Dermis microvascular lymphatic vessel endothelial cell (primary cell): ENCODE measurements at places on chromosomes 11 and 22.

DNA sequence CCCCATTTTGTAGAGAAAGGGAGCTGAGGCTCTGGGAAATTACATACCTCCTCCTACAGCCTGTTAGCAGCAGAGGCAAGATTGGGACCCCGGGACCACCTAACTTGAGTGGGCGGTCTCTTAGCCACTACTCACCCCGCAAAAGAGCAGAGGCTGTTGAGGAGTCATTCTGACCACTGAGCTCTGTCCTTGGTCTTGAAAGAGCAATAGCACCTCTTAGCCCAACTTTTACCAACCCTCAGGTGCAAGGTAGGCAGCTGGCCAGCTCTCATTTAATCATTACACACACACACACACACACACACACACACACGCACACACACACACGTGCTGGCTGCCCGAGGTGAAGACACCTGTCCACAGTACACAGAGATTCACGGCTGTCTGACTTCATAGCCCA lies 115.8 kb upstream of the ASPHD2 start:
- no peak for DNase-seq

GRCh38 chr11:12377106-12377823 lies at the start of gene PARVA:
TSS of gene PARVA (plus strand) at chr11:12377571. CDS start at chr11:12377648, 77 bp downstream.
- peak; percentile 77 for DNase-seq

- DNase-seq = peak; percentile 34
Measured at GRCh38 chr11:810040-810567, 337 bp downstream of the RPLP2 start.

GRCh38 chr11:115672999-115673411 lies 168.8 kb upstream of the CADM1 start:
- DNase-seq = no peak

DNA sequence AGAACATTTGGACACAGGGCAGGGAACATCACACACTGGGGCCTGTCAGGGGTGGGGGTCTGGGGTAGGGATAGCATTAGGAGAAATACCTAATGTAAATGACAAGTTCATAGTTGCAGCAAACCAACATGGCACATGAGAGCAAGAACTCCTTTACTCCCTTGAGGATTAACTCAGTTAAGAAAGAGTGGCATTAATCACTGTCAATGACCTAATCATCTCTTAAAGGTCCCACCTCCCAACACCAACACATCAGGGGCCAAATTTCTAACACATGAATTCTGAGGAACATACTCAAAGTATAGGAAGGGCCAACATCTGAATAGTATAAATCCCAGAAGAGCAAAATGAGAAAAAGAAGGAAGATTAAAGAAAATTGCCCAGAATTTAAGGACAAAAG lies 272.9 kb downstream of the SWAP70 start:
- DNase-seq = no peak

DNA sequence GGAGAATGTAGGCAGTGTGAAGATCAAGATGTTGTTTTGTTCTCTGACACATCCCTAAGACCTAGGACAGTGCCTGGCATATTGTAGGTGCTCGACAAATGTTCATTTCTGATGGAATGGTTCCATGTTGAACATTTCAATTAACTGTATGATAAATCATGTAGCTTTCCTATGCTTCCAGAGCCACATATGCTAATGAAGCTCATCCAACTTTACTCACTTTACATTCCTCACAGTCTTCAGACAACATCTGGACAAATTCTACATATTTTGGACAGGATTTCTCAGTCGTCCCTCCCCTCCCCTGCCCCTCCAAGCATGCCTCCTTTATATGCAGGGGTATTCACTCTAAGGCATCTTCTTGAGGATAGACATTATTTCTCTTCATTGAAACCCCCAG lies 177.9 kb downstream of the BLID start:
- DNase-seq = no peak

DNA sequence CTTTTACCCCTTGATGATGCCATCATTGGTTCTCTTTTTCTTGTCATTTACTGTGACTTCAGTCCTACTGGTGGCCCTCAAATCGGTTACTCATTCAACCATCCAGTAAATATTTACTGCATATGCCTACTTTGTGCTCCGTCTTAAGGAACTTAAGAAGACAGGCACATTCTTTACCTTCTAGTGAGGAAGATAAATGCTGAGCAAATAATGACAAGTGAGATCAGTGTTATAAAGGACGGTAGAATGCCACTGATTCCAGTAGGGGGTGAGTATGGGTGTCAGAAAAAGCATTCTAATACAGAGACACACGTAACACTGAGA lies 1.6 kb downstream of the ANKRD42 start:
- DNase-seq = no peak

- DNase-seq = no peak
Measured at GRCh38 chr22:19716041-19716828, 1.9 kb downstream of the SEPTIN5 start.

- no peak for DNase-seq
Measured at GRCh38 chr22:16973591-16974297, 34.3 kb downstream of the GAB4 start.

DNA sequence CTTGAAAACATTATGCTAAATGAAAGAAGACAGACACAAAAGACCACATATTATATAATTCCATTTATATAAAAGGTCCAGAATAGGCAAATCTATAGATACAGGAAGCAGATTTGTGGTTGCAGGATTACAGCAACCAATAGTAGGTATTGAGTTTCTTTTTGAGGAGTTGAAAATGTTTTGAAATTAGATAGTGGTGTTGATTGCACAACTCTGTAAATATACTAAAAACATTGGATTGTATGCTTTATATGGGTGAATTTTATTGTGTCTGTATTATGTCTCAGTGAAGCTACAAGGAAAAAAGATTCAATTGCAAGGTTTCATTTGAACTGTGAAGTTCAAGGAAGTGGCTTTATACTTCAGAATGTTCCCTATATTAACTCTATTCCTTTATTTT lies 3.0 kb upstream of the RRAS2 start:
- no peak for DNase-seq

GRCh38 chr22:41699264-41700107 lies at the start of gene MEI1:
TSS of gene MEI1 (plus strand) at chr22:41699503. CDS start at chr22:41699539, 36 bp downstream.
- DNase-seq = peak; percentile 73

GRCh38 chr11:12989428-12990161 lies 19.5 kb upstream of the RASSF10 start:
- DNase-seq = no peak

DNA sequence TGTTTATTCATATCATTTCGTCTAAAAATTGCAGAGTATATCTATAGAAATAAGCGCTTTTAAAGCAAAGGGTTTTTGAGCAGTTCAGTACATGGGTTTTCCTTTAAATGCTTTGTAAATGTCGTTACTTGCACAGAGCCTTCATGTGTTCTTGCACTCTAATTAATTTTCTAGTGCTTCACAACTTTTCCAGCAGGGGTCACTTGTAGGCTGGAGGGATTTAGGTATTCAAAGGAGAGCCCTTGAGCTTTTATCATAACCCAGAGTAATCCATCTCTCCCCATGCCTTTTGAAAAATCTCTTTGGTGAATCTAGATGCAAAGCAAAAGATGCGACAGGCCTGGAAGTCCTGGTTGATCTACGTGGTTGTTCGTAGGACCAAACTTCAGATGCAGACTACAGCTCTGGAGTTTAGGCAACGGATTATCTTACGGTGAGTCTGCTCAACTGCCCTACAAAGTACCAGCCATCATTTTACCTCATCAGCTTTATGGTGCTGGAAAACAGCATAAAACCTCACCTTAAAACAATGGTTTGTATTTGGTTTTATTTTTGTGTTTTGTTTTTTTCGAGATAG lies 60.4 kb downstream of the SFI1 start:
- peak; percentile 46 for DNase-seq

DNA sequence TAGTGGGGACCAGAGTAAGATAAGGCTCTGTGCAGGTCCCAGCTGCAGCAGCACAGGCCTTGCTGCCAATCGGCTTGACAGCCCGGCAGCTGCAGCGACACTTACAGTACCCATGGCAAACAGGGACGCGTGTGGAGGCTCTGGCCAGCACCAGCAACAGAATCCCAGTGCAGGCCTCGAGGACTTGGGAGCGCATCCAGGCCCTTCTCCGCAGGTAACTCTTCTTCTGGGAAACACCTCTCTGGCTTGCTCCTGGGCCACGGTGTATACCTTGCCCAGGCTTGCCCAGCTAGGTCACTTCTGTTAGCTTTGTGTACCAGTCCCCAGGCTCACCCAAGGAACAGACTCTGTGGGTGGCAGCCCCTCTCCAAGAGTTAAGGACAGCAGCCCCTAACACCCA lies 126.7 kb downstream of the CTTN start:
- DNase-seq = no peak

DNA sequence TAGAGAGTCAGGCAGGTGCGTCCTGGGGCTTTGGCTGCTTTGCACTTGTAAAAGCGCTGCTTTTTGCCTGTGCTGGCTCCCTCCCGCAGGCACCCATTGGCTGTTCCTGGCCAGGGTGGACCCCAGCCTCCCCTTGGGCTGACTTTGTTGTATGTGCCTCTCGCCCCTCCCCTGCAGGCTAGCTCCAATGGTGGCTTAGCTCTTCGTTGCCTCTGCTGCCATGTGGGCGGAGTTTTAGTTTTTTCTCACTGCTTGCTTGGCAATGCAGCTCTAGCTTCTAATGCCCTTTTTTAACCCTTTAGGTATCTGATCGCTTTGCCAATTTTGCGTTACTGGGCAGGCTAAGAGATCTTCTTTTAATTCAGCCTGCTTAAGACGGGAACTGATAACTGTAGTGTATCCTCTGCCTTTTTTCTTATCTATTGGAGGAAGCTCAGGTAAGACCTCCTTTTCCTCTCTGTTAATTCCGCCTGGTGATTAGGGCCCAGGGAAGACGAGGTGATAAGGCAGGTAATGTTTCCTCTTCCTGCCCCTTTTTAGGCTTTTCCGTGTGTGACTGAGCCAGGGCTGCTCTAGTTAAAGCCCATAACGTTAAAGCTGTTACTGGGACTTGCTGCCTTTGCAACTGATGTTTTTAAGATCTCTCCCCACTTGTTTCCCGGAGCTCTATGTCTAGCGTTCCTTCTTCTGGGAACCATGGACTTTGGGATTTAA lies 11.7 kb upstream of the GLYATL1 start:
- DNase-seq = no peak

DNA sequence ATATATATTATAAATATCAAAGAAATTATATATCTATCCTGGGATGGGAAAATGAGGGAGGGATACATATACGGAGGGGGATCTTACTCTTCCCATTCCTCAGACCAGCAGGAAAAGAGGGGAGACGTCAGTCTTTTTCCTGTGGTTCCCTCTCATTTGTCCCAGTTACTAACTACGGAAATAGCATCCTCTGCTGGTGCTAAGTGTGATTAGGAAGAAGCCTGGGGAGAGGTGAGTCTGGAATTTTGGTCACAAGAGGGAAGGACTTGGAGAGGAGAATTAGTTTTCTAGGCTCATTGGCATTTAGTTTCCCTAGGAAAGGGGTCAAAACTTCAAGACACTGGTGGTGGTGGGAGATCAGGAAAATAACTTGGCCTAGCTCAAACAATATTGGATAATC lies 11.6 kb downstream of the MED19 start:
- no peak for DNase-seq

DNA sequence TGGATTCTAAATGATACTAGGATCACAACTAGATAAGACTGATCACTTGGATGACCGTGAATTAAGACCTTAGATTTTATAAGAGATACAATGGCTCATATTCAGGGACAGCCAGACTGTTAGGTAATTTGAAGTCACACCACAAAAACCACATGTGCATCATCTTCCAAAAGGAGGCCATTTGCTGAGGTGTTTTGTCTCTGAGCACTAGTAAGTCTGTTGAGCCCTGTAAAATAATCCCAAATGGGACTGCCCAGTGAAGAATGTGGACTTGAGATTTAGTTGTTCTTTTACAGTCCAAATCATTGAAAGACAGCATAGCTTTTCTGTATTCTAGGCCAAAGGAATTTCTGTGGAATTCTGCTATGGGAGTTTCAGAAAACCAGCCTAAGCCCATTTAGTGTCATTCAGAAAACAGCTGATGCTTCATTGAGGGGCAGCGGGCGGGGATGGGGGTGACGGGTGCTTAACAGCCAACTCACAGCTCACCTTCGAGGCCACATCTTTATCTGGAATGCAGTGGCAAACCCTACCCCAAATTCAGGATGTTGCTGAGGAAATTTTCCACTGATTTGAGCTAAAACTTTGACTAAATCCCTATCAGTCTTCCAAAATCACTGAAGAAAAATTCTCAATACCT lies 80.1 kb upstream of the BIRC3 start:
- no peak for DNase-seq

DNA sequence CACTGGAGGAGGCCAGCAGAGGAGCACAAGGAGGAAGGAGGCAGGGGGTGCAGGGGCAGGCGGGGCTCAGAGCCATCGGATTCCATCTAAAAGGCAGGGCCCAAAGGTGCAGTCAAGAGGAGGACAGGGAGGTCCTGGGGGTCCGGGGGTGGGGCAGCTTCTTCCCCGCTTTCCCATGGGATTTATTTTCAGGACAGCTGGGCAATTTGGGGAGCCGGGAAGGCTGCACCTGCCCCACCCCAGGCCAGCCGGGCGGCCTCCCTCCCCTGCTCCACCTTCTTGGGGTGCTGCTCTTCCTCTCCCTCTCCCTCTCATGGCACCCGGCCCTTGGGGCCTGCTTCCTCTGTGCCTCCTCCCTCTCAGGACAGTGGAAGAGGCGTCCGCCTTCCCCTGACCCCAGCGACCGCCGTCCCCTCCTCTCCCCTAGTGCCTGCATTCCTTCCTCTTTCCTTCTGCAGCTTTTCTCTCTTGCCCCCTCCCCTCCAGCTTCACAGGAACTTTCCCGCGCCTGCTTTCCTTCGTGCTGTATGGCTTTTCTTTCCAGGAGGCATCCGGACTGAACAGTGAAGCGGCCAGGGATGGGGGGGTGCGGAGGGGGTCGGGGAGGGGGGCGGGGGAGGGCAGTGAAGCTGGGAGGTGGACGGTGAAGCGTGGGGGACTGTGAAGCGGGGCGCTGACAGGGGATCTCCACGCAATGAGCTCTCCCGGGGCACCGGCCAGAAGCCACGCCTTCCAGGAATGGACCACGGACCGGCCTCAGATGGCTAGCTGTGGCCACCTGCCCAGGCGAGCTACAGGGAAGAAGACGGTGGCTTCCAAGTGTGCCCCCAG lies 26.9 kb downstream of the APOBEC3H start:
- DNase-seq = no peak

DNA sequence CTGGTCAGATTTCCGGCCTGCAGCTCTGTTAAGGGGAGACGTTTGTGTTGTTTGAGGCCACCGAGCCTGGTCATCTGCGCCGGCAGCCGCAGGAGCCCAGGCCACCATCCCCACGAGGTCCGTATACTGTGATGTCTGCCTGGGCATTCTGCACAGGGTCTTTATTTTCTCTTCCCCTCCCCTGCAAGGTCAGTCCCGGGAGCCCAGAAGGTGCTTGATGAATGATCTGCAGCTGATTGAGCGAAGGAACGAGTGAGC lies 45.4 kb downstream of the CTTN start:
- no peak for DNase-seq

- no peak for DNase-seq
Measured at GRCh38 chr22:30667107-30667493, 575 bp downstream of the DUSP18 start.

- DNase-seq = peak; percentile 53
Measured at GRCh38 chr11:76077575-76078150, 128.6 kb downstream of the WNT11 start.
